ENCODE measurements at places on chromosomes 6 and 20.

GRCh38 chr20:36988494-36988966, 37.0 kb upstream of the SAMHD1 start:
- no peak for DNase-seq

GRCh38 chr20:37259031-37259430, 2.6 kb downstream of the GHRH start:
- DNase-seq = no peak

GRCh38 chr6:122568350-122568749, 41.9 kb upstream of the PKIB start:
- no peak for DNase-seq

- no peak for DNase-seq
These were observed 37.1 kb upstream of the EZR start for GRCh38 chr6:158856261-158856660.

DNA sequence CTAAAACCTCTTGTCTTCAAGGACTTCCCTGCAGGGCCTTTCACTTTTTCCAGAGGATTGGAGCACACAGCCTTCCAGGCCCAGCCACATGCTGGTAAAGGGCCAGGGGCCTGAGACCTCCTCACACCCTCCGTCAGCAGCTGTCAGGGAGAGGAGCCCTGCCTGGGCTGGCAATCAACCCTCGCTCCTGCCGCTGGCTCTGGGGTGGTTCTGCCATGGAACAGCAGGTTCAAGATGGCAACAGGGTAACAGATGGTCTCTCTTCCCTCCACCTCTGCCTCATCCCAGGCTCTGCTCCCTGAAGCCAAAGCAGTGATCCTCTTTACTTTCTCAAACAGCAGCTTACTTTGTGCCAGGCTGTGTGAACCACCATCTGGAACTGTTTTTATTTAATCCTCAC, 23.8 kb downstream of the PCNA start:
- no peak for DNase-seq

DNA sequence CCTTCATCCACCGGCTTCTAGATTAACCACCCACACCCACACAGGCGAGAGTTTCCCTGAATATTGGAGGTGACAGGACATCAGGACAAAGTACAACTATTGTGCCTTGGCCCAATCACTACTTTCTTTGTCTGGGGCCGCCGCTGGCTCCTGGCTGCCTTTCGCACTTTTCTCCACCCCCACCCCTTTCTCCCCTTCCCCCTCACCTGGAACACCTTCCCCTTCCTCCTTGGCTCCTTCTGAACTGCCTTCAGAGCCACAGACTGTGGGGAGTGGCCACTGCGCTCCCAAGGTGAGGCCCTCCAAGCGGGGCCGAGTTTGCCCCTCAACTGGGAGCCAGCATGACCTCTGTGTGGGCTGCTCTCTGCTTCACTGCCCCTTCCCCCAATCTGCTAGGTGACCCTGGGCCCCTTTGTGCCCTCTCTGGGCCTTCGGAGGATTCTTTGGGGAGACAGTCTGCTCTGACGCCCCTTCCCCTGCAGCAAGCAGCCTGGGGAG, 3.0 kb upstream of the VEGFA start:
- no peak for DNase-seq

DNA sequence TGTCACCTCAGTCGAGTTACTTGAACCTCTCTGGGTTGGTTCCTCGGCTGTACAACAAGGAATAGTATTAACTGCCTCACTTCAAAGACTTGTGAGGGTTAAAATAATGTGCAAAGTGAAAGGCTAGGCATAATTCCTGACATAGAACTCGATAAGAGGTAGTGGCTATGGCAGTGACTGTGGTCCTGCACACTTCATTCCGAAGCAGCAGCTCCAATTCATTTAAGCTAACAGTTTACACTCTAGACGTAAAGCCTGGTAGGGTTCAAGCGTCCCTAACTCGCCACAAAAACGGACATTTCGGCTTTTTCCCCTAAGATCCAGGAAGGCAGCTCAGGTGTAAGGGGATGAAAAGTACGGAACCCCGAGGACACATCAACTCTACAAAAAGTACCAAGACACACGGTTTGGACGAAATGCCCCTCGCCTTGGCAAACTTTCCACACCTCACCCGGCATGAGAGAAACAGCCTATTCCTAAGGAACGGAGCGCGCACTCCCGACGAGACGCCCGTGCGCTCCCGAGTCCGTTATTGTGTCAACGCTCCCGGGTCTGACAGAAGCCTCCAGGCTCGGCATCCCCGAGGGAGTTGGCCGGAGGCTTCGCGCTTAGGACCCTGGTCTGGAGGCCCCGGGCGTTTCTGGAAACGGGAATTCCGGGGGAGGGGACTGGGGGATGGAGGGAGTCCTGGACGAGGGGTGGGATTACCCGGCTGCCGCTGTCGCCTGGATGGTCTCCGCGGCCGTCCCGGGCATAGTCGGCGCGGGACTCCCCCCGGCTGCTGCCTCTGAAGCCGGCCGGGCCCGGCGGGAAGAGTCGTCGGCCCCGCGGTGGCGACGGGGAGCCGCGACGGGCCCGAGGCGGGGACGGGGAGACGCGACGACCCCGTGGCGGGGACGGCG, 937 bp downstream of the ZNF318 start:
- DNase-seq = no peak

GRCh38 chr6:85464260-85464644, 14.4 kb downstream of the NT5E start:
- no peak for DNase-seq

DNA sequence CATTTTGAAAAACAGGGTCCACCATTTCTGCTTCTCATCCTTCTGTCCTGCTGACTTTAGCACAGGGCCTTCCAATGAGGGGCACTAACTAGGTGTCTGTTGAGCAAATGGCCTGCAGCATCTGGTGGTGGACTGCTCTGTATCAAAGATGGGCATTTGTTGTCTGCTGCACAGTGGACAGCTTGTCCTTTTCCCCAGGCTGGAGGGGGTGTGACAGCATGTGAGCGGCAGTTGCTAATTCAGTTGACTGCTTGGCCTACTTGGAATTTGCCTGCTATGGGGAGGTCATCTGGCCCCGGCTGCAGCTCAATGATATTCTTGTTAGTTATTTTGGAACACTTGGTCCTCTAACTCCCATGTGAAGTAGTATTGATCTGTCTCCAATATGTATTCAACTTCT, 93.7 kb downstream of the SH3BGRL2 start:
- DNase-seq = no peak

- no peak for DNase-seq
These were observed 240.9 kb upstream of the RREB1 start for GRCh38 chr6:6866656-6867403.

DNA sequence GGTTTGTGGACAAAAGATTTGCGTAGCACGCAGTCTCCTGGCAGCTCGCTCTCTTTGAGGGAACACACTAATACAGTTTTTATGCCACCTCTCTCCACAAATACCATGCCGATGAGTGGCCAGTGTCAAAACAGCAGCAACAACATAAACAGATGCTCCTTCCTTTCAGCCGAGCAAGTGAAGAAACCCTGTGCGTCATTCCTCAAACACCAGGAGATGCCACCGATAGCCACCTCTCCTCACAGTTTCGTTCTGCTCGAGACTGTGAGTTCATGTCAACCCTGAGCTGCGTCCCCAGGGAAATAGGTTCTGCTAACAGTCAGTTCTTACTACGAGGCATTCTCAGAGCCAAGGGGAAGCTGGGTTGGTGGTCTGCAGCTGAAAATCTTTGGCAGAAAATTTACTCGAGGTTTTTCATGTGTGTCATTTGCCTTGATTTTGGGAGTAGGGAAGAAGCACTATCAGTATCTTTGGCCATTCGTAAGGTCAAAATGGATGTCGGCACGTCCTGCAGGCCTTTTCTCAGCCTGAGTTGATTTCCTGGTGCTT, 59.9 kb downstream of the EYA2 start:
- no peak for DNase-seq

- DNase-seq = no peak
These were observed 2.0 kb downstream of the BPIFB2 start for GRCh38 chr20:33009214-33010132.

GRCh38 chr20:61558726-61559125, 306.7 kb downstream of the CDH4 start:
- DNase-seq = no peak

DNA sequence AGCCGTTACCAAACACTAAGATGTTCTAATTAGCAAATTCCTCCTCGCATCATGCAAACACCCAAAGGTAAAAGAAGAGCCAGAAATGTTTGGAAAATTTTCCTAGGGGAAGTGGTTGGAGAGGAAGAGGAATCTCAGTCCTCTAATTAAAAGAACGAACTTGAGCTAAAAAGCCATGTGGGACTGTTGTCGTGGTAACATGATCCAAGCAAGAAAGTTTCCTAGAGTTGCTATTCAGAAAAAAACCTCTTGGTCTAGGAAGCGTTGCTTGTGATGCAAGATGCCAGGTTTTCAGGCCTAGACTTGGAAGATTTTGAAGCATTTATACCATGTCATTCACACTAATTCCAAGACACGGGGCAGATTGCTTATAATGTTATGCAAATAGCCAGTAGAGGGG, 106.8 kb upstream of the DOK5 start:
- DNase-seq = no peak

DNA sequence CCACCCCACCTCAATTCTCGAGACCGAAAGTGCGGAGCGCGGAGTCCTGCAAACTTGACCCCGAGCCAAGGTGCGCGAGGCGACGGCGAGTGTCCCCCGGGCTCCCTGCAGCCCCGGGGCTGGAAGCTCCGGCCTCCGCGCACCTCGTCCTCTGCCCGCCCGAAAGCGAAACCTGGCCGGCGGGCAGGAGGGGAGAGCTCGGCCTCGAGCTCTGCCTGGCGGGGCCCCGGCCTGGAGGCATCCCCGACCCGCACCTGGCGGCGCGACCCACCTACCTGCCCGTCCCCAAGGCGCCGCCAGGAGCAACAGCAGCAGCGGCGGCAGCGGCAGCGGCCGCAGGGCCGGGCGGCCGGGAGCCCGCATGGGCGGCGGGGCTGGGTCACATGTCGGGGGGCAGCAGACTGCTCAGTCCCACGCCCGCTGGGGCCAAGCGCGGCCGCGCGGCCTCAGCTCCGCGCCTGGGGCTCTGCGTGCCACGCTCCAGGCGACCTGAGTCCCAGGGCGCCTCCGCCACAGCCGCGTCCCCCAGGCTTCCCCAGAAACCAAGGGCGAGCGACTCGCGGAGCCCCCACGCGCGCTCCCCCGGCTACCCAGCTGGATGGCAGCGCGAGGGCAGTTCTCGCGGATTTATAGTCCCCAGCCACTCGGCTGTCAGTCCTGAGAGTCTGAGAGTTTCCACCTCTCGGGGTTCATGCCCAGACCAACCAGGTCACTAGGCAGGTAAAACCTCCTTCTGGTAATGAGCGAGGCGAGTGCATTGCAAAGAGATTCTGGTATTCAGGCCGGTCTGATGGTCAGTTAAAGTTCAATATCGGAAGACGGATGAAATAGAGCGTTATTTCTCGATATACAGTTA, at the start of gene IL20RA:
Gene IL20RA, minus strand, starts transcription at position 600 of the 856 bp plus-strand sequence. Its CDS starts 237 bp downstream, at position 363.
- no peak for DNase-seq

- DNase-seq = no peak
These were observed 73.3 kb upstream of the TOP1 start for GRCh38 chr20:40955326-40955725.

DNA sequence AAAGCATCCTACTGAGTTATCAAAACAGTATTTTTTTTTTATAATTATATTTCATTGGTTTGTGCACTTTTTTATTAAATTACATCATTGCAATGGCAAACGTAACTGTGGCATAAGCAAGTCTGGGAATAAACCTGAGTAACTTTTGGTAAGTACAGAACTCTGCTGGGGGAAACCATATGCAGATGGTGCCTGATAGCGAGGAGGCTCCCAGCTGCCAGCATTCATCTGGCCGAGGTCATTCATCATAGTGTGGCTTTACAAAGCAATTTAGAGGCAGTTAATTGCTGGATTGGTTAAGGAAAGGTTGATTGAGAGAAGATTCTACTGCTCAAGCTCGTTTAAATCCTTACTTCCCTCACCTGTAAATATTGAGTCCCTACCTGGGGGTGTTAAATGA, 52.6 kb downstream of the HECA start:
- no peak for DNase-seq

DNA sequence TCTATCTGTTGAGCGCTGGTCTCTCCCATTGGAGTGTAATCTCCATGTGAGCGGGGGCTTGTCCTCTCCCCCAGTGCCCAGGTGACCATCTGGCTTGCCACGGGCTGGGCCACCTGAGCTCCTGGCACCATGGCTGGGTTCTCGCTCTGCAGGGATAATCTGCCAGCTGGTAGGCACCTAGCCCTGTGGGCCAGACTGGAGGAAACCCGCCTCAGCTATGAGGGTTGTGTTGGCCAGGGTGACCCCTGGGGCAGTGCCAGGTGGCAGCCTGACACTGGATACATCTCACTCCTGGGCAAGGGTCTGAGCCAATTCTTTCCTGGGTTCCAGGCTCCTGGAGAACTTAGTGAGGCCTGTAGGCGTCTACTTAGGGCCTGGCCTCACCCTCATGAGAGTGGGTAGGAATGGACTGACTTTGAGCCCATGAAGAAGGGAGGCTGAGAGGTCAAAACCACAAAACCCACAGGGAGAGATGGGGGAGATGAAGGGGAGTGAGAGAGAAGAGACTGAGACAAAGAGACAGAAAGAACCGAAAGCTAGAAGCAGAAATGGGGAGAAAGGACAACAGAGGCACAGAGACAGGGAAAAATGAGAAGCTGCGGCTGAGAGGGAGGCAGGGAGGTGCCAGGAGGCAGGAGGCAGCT, 5.8 kb upstream of the SLC52A3 start:
- DNase-seq = no peak

DNA sequence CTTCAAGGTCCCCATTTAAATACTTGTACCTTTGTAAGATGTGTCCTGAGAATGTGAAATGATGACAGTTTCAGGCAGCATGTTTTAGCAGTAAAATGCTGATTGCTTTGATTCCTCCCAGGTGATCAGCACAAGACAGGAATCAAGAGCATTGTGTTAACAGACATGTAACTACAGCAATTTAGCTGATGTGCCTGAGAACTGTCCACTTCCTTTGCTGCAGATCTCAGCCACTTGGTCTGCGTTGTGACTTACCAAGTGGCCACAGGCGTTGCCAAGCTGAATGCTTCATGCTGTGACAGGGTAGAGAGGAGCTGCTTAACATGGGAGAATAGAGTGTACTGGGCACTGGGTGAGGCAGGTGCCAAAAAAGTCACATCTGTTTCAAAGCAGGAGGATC, 767.0 kb upstream of the POU3F2 start:
- no peak for DNase-seq

DNA sequence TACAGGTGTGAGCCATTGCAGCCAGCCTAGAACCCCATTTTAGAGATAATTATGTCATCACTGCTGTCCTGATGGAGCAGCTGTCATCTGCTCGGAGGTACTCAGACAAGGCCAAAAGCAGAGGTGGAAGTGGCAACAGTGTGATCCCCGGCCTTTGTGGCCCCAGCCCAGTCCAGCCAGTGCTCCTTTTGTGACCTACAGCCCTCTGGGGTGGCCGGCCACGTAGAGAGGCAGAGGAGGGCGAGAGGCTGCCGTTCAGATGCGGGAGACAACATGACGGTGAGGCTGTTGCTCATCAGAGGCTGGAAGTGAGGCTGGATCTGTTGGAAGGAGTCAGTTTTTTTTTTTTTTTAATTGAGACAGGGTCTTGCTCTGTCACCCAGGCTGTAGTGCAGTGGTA, 32.8 kb downstream of the EFCAB8 start:
- no peak for DNase-seq

DNA sequence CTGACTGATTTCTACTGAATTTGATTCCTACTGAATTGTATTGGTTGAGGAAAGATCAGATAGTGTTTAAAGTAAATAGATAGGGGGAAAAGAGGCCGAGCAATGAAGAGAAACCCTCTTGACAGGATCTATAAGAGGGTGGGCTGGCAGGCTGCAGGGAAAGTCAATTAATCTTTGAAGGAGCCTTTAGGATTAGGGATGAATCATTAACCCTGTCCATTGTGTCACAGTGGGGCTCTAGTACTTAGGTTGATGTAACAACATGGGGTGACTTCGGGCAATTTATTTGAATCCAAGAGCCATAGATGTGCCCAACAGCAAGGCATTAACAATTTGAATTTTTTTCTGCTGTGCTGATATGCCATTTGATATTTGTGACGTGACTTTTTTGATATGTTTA, 7.5 kb downstream of the RFX6 start:
- no peak for DNase-seq

Measured in hematopoietic multipotent progenitor cell treated with erythropoietin and hydrocortisone succinate and interleukin-3 and kit ligand, for 15 days (in vitro differentiated cells).